ENCODE measurements at places on chromosomes 1 and 21. TPM values are rescaled to one million over a fixed set of nuclear protein-coding genes. Genes with fewer than 3 reads are reported as not detected.

The AADACL4 gene
- not detected for total RNA-seq

The SDE2 gene
- 20.9 TPM for total RNA-seq

The CACHD1 gene
- total RNA-seq = 0.06 TPM

The FNDC10 gene
- total RNA-seq = 3.1 TPM

GRCh38 chr1:201295861-201296260 is 12.6 kb downstream of the PKP1 start:
- H3K27me3 ChIP-seq = peaks cover 34% of the 10 kb centered on the region
- no peak overlapping the region for H3K27ac ChIP-seq
- no peaks in the 10 kb centered on the region for H3K4me1 ChIP-seq
- H3K4me3 ChIP-seq = no peak overlapping the region
- H3K36me3 ChIP-seq = no peaks in the 10 kb centered on the region

DNA sequence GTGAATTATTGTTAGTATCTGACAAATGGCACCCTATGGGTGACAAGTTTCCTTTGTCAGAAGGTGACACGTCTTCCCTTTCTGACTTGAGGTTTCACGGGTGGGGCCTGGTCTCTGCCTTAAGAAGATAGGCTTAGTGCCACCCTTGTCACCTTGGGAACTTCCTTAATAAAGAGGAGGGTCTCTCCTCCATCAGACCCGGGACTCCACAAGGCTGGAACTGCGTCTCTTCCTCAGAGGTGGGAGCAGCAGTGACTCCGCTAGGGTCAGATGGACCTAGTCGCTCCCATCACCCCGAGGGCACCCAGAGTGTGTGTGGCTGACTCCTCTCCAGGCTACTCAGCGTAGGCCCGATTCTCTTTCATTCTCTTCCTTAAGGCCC is 774 bp upstream of the WDTC1 start:
- peak overlapping the region; percentile 86 for H3K4me3 ChIP-seq
- H3K27me3 ChIP-seq = no peaks in the 10 kb centered on the region
- H3K4me1 ChIP-seq = peaks cover 29% of the 10 kb centered on the region
- peaks cover 7% of the 10 kb centered on the region for H3K36me3 ChIP-seq
- H3K27ac ChIP-seq = peak overlapping the region; percentile 55

DNA sequence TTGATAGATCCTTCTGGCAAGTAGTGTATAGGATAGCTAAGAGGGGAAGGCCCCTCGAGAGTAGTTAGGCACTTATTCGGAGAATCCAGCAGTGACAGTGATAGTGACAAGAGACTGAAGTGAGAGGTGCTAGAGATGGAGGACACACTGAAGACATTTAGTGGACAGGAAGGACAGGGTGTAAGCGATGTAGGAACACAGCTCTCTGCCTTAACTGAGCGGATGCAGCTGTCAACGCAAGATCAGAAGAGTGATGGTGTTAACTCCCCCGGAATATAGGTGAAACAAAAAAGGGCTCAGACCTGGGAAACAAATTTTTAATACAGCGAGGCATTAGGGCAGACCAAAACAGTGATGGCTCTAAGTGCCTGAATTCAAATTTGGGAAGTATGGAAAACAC is 15.8 kb downstream of the SOD1 start:
- peaks cover 12% of the 10 kb centered on the region for H3K36me3 ChIP-seq

DNA sequence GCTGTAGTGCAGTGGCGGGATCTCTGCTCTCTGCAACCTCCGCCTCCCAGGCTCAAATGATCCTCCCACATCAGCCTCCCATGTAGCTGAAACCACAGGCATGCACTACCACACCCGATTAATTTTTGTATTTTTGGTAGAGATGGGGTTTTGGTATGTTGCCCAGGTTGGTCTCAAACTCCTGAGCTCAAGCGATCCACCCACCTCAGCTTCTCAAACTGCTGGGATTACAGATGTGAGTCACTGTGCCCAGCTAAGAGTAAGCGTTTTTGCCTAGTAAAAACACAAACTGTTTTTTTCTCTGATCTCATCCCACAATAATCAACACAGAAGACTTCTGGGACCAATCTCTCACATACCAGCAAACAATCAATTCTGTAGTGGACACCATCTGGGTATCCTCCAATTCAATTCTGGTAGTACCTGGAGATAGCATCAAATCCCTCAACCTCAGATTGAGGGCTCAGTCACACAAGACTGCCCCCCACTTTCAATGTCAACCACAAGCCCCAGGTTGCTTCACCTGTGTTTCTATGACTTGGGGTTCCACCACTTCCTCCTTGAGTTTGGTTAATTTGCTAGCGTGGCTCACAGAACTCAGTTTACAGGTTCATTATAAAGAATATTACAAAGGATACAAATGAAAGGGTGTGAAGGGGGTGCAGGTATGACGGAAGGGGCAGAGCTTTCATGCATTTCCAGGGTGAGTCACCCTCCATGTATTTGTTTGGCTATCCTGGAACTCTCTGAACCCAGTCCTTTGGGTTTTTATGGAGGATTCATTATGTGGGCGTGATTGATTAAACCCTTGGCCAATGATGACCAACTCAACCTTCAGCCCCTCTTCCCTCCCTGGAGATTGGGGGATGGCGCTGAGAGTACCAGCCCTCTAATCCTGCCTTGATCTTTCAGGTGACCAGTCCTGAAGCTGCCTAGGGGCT is 40.0 kb upstream of the RHOU start:
- peak; percentile 59 for DNase-seq
- peaks cover 44% of the 10 kb centered on the region for H3K27me3 ChIP-seq
- H3K4me1 ChIP-seq = peaks cover 14% of the 10 kb centered on the region
- H3K27ac ChIP-seq = no peak overlapping the region

DNA sequence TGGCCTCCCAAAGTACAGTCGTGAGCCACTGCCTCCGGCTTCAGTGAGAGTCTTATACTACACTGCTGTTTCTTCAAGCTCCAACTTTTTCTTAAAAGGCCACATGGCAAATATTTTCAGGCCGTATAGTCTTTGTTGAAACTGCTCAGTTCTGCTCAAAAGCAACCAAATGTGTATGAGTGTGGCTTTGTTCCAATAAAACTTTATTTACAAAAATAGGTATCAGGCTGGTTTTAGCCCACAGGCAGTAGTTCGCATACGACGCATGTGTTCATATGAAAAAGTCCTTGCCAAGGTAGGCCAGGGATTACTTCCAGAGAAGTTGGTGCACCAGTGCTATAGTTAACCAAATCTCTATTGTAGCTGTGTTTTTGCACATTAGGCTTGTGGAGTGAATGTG is 6.2 kb downstream of the PLEKHM2 start:
- H3K27me3 ChIP-seq = no peaks in the 10 kb centered on the region
- peaks cover 13% of the 10 kb centered on the region for H3K36me3 ChIP-seq
- no peak overlapping the region for H3K4me3 ChIP-seq
- no peak overlapping the region for H3K27ac ChIP-seq

DNA sequence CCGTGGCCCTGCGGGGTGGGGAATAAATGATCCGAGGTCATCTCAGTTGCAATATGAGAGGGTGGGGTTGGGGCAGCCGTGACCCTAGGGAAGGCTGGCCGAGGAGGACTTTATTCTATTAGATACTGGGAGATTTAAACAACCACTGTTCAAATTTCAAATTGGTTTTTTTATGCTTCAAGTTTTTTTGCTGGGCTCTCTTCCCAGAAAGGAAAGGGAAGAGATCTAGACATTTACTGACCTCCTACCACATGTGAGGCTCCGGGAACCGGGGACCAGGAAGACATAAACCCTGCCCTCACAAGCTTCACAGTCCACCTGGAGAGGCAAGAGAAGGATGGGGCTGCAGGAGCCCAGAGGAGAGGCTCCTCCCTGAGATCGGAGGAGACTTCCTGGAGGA is 207.3 kb downstream of the FOXD2 start:
- H3K36me3 ChIP-seq = no peaks in the 10 kb centered on the region
- DNase-seq = no peak
- H3K27ac ChIP-seq = no peak overlapping the region
